ENCODE measurements at places on chromosomes 16 and 17.

DNA sequence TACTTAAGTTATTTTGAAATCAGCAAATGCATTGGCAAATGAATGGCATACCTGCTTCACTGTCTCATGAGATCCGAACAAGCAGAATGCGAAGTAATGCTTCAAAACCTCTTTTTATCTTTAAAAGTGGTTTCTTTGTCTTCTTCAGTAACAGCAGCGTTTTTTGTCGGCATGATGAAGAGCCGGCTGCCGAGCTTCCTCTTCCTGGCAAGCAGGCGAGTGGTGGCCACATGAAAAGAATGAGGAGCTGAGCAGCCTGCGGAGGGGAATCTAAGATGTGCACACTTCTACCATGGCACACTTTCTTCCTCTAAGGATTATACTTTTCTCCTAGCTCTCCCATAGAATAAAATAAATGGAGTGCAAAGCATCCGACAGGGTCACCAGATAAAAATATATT, 42.4 kb upstream of the AKTIP start:
- peak; percentile 67 for DNase-seq

GRCh38 chr16:69767459-69768229, 5.5 kb downstream of the WWP2 start:
- no peak for DNase-seq

DNA sequence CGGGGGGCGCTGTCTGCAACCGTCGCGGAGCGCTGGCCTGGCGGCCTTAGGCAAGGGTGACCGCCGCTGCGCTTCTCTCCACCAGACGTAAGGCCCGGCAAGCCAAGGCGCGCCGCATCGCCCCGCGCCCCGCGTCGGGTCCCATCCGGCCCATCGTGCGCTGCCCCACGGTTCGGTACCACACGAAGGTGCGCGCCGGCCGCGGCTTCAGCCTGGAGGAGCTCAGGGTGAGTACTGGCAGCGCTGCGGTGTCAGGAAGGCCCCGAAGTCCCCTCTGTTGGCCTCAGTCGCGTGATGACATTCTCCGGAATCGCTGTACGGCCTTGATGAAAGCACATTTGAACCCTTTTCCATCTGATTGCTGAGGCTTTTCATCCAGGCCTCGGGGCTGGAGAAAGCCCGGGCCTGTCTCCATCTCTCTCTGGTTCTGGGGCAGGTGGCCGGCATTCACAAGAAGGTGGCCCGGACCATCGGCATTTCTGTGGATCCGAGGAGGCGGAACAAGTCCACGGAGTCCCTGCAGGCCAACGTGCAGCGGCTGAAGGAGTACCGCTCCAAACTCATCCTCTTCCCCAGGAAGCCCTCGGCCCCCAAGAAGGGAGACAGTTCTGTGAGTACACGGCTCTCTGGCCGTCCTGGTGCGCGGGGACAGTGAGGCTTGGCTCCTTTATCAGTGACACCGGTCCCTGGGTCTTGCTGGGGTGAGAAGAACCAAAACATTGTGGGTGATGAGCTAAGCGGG, 831 bp downstream of the RPL13 start:
- no peak for DNase-seq

DNA sequence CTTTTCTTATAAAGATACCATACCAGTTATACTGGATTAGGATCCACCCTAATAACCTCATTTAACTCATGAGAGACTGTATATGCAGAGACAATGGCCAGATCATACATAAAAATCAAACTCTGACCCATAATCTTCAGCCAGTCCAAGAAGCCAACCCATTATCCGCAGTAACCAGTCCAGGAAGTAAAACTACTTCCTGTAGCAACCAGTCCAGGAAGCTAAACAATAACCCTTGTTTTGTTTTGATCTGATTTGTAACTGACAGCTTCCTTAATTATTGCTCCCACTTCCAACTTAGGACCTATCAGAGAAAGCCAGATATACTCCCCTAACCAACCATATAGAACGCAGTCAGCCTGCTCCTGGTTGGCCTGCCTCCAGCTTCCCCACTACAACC, 19.2 kb upstream of the SSTR2 start:
- DNase-seq, result no peak

DNA sequence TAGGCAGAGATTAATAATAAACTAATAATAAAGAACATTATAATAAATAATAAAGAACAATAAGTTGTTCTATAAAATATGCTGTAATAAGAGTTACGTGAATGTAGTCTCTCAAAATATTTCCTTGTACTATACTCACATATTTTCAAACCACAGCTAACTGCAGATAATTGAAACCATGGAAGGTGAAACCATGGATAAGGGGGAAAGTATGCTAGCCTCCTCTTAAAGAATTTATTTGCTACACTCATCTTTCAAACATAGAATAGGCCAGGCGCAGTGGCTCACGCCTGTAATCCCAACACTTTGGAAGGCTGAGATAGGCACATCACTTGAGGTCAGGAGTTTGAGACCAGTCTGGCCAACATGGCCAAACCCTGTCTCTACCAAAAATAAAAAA, 18.5 kb downstream of the CYTH1 start:
- DNase-seq, result no peak

- peak; percentile 57 for DNase-seq
Observed at GRCh38 chr17:51000835-51001638, 119.6 kb downstream of the SPAG9 start.

DNA sequence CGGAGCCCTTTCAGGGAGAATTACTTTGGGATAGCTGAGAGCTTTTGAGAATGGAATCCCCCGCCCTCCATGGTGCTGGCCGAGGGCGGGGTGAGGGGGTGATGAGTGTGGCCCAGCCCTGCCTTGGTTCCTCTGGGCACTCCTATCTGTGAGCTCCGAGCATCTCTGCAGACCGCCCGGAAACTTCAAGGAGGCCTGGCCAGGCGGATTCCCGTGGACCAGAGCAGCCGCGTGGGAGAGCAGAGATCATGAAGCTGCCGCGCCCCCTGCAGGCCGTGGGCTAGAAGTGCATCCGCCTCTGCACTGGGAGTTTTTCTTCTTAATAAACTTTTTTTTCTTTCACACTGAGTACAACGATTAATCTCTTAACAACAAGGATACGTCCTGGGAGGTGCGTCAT, 392.9 kb upstream of the EEF2KMT start:
- no peak for DNase-seq
